ENCODE measurements at places on chromosomes 1 and 21.

DNA sequence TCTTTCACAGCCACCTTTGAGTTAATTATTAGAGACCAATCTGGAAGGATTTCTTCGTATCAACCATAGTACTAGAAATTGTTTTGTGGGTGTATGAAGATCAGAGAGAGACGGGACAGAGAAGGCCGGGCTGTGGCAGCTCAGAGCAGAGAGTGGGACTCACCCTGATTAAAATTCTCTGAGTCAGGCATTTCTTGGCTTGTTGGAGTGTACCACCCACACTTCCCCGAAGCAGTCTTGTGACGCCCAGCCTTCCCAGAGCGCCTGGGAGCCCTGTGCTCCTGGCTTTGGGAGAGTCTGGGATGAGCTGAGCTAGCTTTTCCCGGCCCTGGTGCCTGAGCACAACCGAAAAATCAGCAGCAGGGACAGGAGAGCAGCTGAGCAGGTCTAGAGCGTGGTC is 19.4 kb downstream of the PLEKHM2 start:
- no peak for DNase-seq

- no peak for DNase-seq
Observed at GRCh38 chr1:90381598-90381997, 335.5 kb downstream of the BARHL2 start.

DNA sequence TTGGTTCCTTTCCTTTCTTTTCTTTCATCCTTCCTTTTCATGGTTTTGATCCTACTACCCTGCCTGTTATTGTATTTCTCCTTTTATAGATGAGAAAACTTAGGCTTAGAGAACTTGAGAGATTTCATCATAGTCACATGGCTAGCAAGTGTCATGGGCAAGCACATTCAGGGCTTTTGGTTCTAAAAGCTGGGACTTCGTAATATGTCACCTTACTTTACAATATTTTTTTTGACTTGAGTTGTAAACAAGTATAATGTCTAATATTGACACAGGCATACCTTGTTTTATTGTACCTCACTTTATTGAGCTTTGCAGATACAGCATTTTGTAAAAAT is 70.7 kb downstream of the MTR start:
- no peak for DNase-seq

GRCh38 chr1:110945626-110946025 is 18.1 kb downstream of the LRIF1 start:
- DNase-seq, result no peak

- no peak for DNase-seq
Observed at GRCh38 chr1:245754463-245754961, 599.7 kb downstream of the KIF26B start.

GRCh38 chr1:169235568-169235967 is 129.1 kb downstream of the ATP1B1 start:
- DNase-seq, result no peak

DNA sequence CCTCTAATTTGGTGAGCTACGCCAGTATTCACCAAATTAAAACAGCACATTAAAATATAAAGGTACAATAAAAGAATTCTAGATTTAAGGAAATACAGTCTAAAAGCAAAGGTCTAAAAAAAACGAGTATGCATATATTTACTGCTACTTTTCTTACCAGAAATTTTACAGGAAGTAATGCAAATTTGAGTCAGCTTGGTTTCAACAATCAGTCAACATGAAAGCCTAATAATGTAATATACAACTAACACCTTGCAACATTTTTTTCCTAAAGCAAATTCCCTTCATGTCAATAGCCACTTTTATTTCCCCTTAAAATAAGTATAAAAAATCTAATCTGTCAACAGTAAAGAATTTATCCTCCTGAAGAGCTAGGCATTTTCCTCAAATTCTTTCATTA is 11.9 kb downstream of the PTP4A2 start:
- DNase-seq, result no peak

DNA sequence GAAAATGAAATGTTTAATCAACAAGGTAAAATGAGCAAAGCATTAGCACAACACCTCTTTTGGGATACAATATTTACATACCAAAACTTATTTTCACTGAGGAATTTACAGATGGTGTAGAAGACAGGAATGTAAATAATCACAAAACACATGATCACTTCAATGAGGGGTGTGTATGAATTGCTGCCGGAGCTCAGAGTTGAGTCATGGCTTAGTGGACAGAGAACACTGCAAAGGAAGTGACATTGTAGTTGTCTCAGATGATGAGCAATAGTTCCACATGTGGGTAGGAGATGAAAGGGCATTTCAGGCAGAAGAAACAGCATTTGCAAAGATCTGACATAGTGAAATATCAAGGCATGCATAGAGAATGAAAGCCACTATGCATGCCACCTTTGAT is 5.6 kb upstream of the KPRP start:
- DNase-seq, result no peak

DNA sequence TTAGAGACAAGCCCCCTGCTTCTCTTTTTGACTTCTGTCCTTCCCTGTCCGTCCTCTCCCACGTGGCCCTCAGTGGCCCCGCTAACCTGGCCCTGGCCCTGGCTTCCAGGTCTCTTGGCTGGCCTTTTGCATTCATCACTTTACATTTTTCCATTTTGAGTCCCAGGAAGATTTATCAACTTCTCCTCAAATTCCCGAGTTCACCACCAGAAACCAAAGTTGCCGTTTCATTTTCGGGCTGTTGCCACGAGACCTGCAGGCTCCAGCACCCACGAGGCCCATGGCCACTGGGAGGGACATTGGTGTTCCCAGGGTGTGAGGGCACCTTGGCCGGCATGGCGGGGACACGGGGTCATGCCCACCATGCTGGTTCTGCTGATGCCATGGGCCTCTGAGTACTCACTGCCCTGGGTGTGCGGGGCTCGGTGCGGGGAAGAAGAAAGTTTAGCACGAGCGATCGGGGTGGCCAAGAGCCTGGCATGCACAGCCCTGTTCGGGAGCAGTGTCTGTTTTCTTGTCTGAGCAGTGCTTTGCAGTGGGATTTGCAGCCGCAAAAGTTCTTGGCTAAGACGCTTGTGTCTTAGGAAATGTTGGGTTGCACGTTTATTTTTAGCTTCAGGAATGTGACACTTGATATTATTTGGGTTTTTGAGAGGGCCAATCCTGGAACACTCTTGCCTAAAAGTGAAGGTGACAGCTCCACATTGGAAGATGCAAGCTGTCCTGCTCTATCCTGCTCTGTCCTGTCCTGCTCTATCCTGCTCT is 40.4 kb upstream of the ADARB1 start:
- DNase-seq, result no peak

DNA sequence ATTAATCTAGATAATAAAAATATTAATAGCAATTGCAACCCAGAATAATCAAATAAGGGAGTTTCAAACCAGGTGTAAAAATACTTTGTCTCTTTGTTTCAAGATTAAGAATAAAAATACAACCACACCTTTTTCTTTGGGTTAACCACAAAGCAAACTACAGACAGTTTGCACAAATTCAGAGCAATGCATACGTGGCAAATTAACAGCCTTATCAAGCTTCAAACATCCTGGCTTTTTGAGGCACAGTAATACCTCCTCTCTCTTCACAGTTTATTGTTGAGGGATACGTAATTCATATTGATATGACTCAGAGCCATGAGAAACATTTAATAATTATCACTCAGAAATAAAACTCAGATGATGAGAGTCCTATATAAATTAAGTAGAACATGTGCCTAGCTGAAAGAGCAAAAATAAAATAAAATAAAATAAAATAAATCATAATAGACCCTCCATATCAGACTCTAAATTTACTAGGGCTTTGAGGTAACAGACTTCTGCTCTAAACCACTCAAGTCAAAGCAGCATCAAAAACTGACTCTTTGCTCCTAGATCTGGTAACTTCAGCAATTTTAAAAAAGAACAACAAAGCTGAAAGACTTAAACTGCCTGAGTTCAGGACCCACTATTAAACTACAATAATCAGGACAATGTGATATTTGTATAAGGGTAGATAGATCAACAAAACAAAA is 11.4 kb downstream of the EDEM3 start:
- no peak for DNase-seq

GRCh38 chr1:12040457-12041051 is 21.3 kb downstream of the MIIP start:
- DNase-seq, result no peak

- DNase-seq, result no peak
Observed at GRCh38 chr1:43255438-43256210, 14.2 kb upstream of the TMEM125 start.

DNA sequence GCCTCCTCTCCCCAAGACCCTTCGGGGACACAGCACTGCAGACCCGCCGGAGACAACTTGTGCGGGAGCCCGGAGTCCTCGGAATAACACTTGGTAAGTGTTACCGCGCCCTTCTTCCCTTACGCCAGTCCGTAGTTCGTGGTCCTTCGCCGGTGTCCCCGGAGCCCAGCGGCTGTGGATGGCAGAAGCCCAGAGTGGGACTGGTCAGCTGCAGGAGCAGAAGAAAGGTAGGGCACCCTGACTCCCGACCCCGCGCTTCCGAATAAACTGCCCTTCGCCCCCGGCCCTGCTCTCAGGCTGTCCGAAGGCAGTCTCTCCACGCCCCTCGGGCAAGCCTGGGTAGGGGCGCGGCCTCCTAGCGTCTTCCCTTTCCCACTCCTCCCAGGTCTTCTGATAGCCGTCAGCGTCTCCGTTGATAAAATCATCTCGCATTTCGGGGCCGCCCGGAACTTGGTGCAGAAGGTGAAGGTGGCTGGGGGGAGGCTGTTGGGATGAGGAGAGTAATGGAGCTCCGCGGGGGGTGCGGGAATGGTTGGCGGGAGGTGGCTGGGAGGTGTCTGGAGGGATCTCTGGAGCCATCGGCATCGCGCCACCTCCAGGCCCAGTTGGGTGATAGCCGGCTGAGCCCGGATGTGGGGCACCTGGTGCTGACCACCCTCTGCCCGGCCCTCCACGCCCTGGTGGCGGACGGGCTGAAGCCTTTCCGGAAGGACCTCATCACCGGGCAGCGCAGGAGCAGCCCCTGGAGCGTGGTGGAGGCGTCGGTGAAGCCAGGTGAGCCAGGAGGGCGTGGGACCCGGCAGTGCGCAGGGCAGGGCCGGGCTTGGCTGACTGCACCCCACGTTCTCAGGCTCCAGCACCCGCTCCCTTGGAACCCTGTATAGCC is 4.3 kb downstream of the RUSC1 start:
- peak; percentile 39 for DNase-seq
